HL-60 (cell line): ENCODE measurements at places on chromosomes 11 and 22.

GRCh38 chr11:70005107-70005818 lies 72.9 kb upstream of the ANO1 start:
- DNase-seq, result no peak

DNA sequence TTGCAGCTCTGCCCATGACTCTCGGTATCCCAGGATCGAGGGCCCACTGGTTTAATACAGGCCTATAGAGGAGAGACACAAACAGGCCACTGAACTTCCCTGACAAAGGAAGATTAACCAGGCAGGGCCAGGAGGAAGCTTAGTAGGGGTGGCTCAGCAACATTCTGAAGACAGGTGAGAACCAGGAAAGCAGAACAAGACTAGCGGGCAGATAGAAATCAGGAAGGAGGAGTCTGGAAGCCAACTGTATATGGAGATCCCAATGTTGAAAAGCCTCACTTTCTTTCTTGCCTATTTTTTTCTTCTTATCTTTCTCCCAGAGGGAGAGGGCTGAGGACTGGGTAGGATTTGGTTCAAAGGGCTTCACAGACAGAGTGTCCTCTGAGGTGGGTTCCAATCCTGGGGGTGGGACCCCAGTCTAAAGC lies 5.4 kb downstream of the PI4KA start:
- no peak for DNase-seq

- DNase-seq, result no peak
Measured at GRCh38 chr11:67699521-67699920, 25.1 kb upstream of the ALDH3B2 start.

DNA sequence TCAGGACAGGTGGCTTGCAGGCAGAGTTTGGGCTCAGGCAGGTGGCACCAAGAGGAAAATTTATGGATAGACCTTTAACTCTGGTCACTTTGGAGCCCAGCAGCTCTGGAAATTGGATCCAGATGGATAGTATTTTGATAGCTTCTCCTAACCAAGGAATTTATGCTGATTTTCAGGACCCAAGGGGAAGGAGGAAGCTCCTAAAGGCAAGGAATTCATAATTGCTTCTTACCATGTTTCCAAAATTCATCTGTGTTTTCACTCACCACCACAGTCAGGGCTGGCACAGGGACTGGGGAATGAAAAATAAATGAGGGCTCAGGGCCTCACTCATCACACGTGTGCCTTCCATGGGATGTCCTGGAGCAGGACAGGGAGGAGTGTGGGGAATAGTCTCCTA lies 317.8 kb downstream of the ST3GAL4 start:
- DNase-seq, result no peak

DNA sequence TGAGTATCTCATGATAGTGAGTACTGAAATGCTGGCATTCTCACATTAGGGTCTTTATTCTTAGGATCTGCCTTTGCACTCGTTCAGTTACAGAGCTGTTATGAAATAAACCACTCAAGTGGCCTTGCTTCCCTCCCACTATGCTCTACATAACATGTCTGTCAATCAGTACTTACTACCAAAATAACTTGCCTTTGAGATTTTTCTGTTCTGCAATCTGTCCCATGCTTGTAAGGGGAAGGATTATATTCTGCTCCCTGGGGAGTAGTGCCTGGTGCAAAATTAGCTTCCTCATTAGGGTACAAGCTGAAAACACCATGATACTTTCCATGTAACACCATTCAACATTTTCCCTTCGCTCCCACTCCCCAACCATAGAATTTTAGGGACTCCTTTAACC lies 1.9 kb upstream of the GRAP2 start:
- peak; percentile 89 for DNase-seq

- no peak for DNase-seq
Measured at GRCh38 chr11:95487391-95487790, 256.4 kb upstream of the SESN3 start.

DNA sequence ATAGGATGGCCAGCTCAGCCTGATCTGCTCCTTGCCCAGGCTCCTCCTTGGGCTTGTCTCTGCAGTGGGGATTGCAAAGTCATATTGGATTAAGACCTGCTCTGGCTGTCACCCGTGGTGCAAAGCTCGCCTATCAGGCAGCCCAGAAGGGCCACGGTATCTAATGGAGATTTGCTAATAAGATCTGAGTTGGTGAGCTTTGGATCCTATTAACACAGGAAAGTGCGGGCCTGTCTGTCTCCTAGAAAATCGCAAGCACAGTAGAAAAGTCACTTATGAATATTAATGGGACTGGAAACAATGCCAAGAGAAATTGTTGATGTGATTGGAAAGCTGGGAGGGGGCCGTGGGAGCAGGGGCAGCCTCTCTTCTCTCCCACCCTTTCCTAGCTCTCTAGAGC lies 72.8 kb downstream of the CHST1 start:
- no peak for DNase-seq

GRCh38 chr11:104856607-104857006 lies 41.7 kb downstream of the CASP12 start:
- DNase-seq, result no peak

GRCh38 chr11:125081098-125081798 lies 18.1 kb downstream of the SLC37A2 start:
- no peak for DNase-seq

DNA sequence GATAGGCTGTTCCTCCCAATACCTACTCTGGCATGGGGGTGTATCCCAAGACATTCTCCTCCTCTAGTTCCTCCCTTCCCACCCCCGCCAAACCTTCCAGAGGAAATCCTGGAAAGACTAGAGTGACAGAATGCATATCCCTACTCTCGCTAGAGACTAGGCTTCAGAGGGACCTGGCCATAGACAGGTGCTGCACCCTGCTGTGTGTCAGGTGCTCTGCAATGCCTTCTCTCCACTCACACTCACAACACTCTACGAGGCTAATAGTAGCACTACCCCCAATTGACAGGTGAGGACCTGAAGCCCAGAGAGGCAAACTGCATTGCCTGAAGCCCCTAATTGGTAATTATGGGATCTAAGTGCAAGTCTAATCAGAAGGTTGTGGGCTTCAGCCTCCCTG lies 46.2 kb upstream of the LMO1 start:
- no peak for DNase-seq

GRCh38 chr22:39935612-39936011 lies 24.6 kb upstream of the TMA7B start:
- no peak for DNase-seq

DNA sequence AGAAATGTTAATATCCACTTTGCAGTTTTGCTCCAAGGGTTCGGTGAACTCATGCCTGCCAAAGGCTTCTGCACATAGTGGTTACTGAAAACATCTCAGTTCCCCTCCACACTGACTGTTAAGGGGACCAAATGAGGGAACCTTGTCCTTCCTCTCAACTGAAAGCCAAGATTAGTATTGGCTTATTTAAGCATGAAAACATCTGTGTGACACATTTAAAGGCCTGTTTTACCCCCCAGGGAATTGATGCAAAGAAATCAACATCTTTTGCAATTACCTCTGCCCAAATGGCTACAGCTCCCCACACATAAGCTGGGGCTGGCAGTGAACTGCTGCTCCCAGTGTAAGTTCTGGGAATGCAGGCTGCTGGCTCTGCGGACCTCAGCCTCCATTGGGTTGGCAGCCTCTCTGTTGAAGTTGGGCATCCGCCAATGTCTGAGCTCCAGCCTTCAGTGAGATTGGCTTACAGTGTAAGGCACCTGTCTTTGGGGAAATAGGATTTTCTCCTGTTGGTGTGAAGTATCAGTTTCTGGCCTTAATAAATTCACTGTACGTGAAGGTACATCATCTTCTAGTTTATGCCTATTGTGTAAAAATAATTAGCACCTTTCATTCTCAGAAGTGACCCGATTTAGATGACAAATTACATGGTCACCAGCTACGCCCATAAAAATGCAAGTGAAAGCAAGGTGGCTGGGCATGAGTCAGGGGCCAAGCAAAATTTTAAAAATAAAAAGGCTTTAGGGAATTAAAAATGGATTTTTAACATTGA lies 213.4 kb upstream of the SYN3 start:
- DNase-seq, result no peak

- DNase-seq, result no peak
Measured at GRCh38 chr11:27398400-27398770, 35.4 kb upstream of the CCDC34 start.

DNA sequence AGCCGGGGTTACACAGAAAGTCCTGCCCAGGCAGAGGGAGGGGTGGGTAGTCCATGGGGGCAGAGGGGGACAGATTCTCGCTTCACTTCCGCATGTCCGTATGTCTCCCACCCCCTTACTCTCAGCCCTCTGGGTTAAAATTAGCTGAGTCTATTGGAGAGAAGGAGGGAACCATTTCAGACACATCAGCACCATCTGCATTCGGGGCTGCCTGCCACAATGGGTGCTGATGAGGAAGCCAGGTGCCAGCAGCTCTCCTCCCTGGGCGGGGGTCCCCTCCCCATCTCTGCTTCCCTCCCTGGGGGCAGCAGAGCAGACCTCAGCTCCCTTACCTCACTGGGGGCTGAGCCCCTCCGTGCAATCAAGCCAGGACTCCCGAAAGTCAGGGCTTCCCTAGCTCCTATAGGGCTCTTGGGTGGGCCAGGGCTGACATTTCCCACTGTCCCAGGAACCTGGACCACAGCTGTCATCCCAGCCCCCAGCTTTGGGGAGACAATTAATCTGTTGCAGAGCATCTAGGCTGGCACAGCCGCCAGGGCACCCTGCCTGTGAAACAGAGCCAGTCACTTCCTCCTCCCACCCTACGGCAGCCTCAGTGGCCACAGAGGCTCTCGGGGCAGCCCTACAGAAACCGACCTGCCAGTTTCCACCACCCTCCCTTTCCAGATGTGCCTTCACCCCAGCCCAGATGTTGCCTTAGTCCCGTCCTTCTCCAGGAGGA lies 67.3 kb downstream of the PDE2A start:
- no peak for DNase-seq

- no peak for DNase-seq
Measured at GRCh38 chr11:77106321-77106720, 3.7 kb downstream of the OMP start.

DNA sequence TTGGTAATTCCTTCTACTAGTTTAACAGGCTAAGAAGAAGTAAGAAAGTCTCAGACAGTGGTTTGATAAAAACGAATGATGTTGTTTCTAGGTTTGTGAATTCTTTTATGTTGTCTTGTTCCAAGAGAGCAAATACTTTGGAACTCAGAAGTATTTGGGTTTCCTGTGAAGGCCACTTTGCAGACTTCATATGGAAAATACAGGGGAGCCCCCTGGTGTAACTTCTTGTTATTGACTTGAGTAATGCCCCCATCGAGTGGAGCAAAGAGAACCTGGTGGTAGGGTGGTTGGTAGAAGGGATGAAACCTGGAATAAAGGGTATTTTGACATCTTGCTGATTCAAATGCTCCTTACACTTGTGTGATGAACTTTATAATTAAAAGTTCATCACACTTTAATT lies 40.0 kb upstream of the PTH start:
- DNase-seq, result no peak

DNA sequence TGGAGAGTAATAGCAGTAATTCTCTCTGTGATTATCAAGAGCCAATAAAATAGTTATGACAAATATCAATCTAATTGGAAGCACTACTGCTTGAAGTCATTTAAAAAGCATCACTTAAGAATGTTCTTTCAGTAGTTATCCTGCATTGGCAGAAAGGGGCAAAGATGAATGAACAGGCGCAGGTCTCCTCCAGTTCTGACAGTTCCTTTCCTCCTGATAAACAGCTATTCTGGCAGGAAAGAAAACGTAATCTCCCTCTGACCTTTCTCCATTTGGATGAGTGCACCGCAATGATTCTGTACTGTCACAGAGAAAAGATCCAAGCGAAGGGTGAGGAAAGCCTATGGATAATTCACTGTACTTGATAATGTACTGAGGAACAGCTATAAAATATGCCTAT lies 521.5 kb downstream of the LRRC4C start:
- DNase-seq, result no peak

DNA sequence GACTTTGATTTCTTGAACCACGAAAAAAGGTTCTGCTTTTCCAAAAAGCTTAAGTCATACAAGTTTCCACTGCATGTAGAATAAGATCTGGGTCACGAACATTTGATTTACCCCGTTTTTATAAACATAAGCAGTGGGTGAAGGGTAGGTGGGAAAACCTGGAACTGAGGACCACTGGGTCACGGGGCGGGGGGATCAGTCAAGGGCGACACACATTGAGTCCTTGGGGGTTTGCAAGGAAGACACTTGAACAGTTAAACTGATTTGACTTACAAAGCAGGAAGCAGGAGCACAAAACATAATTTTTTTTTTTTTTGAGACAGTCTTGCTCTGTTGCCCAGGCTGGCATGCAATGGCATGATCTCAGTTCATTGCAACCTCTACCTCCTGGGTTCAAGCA lies 10.9 kb downstream of the FADS3 start:
- DNase-seq, result no peak

- DNase-seq, result no peak
Measured at GRCh38 chr11:57983191-57983590, 40.5 kb upstream of the OR9Q1 start.

GRCh38 chr11:6611092-6611962 lies 689 bp downstream of the TAF10 start:
- DNase-seq, result no peak

- no peak for DNase-seq
Measured at GRCh38 chr11:9741260-9741659, 77.4 kb downstream of the SWAP70 start.

DNA sequence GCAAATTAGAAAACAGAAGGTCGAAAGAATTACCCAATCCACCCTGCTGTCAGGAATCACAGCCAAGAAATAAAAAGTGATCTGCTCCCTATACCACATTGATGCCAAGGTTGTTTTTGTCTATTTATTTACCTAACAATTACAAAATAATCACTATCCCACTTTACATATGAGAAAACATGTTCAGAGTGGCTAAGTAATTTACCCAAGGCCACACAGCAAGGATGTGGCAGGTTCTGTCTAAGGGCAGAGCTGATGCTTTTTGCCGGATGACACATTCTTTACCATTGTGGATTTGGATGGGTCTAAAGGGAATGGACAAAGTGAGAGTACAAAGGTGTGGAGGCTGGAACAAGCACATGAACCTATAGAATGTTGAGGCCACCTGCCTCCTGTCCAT lies 460.7 kb downstream of the INSC start:
- DNase-seq, result no peak

DNA sequence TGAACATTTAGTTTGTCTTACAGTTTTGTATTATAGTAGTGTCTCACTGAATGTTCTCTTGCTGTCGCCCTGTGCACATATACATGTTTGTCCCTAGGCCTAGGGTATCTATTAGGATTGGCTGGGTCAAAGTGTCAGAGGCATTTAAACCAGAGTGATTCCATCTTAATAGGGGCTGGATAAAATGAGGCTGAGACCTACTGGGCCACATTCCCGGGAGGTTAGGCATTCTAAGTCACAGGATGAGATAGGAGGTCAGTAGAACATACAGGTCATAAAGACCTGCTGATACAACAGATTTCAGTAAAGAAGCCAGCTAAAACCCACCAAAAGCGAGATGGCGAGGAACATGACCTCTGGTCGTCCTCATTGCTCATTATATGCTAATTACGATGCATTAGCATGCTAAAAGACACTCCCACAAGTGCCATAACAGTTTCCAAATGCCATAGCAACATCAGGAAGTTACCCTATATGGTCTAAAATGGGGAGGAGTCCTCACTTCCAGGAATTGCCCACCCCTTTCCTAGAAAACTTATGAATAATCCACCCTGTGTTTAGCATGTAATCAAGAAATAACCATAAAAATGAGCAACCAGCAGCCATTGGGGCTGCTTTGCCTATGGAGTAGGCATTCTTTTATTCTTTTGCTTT lies 82.6 kb downstream of the LDLRAD3 start:
- no peak for DNase-seq

- DNase-seq, result peak; percentile 85
Measured at GRCh38 chr11:75351791-75352587, 528 bp upstream of the ARRB1 start.
